ENCODE measurements at places on chromosomes 2 and 18.

DNA sequence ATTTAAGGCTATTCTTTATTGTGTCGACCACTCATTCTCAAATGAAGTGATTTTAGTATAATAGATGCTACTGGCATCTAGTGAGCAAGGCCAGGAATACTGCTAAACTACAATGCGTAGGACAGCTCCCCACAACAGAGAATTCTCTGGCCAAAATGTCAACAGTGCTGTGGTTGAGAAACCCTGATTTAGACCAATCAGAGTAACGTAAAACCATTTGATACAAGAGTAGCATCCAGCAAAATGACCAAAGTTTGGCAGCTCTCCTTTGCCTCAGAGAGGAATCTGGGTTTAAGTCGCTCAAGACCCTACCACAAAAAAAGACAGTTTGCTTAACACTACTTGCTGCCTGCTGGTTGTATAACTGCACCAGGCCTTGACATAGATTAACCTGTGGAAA, 37.0 kb upstream of the TTN start:
- DNase-seq, result no peak

GRCh38 chr2:173797586-173798263, 167.4 kb downstream of the SP3 start:
- no peak for DNase-seq

GRCh38 chr2:152219077-152219828, 43.7 kb upstream of the STAM2 start:
- no peak for DNase-seq

- DNase-seq, result no peak
Measured at GRCh38 chr18:29259838-29260237, 1082.9 kb upstream of the CDH2 start.

- no peak for DNase-seq
Measured at GRCh38 chr2:19299032-19299431, 59.4 kb downstream of the OSR1 start.

DNA sequence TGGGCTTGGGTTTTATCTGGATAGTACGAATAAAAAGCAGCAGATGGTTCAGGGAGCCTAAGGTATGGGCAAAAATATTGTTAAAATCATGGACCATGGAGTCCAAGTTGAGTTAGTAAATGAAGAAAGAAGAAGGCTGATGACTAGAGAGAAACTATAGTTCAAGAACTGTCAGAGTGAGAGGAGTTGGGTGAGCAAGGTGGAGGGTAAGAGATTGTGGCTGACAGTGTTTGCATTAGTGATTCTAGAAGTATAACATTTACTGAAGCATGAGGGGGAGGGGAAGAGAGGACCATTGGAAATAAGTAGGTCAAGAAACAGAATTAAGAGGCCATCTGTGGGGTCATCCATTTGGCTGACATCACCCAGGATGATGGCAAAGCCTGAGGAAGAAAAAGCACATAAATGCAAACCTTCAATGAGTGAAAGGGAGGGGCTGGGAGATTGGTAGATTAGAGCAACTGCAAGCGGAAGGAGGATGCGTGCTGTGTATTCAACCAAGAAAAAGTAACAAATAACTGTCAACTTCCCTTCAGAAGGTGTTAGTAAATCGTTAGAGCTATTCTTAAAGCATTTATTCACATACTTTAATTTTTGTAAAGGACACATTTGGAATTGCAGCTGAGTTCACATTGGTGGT, 392.8 kb downstream of the TSN start:
- no peak for DNase-seq

Data from activated CD8-positive, alpha-beta T cell treated with anti-CD3 and anti-CD28 coated beads for 36 hours (primary cell).